Spinal cord (tissue), 10 donors: ENCODE measurements at places on chromosomes 2 and 18.

DNA sequence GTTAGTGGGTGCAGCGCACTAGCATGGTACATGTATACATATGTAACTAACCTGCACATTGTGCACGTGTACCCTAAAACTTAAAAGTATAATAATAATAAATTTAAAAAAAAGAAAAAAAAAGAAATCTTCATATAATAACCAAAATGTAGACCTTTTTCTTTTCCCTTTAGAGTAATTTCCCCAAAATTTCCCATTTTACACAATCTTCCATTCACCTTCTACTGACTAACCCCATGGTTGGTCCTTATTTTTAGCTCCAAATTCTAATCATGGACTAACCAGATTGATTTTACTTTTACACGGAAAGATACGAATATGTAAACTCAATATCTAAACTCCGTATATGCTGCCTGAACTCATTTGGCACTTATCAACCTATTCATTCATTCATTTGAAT is 7.7 kb downstream of the KCTD18 start:
- no peak for DNase-seq

- DNase-seq: no peak
Observed at GRCh38 chr2:134443814-134444480, 190.1 kb downstream of the MGAT5 start.

DNA sequence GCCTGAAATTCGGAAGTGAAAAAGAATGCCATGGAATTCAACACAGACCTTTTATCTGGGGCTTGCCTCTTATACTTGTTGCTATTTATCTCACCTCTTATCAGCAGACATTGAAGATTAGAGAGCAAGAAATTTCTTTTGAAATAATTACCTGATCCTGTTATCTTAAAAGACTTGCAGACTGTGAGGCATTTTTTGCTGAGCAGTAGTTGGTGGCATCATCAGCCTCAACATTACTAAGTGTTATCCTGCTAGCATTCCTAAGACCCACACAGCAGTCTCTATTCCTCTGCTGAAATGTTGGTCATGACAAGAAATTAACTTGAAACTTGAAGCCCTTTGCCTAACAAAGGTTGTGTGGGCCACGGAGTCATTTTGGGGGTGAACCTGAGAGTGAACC is 186.5 kb downstream of the TRIB2 start:
- DNase-seq: no peak

GRCh38 chr2:113174376-113174750 is 592 bp downstream of the PSD4 start:
- DNase-seq: no peak

- DNase-seq: no peak
Observed at GRCh38 chr18:67514901-67515540, 1.5 kb downstream of the DSEL start.

DNA sequence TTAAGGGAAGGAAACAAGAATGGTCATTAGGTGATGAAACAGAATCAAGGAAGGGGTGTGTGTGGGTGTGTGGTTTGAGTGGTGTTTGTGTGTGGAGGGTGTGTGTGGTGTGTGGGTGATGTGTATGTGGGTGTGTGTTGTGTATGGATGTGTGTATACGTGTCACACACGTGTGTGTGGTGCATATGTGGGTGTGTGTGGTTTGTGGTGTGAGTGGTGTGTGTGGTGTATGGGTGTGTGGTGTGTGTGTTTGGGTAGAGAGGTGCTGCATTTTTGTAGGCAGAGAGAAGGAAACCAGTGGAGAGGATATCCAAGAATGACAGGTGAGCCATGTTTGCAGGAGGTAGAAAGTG is 1.1 kb upstream of the CEP192 start:
- no peak for DNase-seq

DNA sequence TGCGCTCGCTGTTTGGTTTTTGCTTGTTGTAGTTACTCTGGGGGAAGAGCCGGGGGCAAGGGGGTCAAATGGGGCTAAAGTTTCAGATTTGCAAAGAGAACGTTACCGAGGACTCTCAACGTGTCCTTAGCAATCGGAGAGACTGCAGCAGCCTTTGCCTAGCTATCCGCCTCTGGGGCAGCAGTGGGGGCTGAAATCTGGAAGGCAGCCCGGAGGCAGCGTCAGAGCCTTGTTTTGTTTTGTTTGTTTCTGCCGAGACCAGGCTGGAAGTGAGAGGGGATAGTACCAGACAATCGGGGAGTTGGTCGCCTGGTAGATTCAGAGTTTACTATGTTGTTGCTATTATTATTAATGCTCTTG is 1.2 kb downstream of the CDH20 start:
- DNase-seq: no peak

- DNase-seq: no peak
Observed at GRCh38 chr2:24262421-24262970, 87.6 kb downstream of the FAM228A start.

- no peak for DNase-seq
Observed at GRCh38 chr2:169676357-169676756, 17.8 kb downstream of the CFAP210 start.

- no peak for DNase-seq
Observed at GRCh38 chr2:55519938-55520885, 694 bp downstream of the CFAP36 start.

DNA sequence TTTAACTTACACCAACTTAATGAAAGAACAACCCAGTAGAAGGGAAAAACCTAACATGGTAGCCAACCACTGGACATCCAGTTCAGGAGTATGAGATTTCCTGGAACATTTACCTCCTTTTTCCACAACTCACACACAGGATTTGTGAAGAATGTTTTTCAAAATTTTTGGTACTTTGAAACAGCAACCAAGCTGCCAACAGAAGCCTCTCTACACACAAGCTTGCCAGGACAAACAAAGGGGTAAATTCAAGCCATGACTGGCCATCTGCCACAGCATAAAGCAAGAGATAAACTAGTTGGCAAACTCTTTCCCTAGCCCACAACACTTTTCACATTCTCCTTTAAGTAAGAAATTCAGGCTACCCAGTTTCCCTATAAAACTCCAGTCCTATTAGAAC is 21.4 kb downstream of the MGAT4A start:
- no peak for DNase-seq

DNA sequence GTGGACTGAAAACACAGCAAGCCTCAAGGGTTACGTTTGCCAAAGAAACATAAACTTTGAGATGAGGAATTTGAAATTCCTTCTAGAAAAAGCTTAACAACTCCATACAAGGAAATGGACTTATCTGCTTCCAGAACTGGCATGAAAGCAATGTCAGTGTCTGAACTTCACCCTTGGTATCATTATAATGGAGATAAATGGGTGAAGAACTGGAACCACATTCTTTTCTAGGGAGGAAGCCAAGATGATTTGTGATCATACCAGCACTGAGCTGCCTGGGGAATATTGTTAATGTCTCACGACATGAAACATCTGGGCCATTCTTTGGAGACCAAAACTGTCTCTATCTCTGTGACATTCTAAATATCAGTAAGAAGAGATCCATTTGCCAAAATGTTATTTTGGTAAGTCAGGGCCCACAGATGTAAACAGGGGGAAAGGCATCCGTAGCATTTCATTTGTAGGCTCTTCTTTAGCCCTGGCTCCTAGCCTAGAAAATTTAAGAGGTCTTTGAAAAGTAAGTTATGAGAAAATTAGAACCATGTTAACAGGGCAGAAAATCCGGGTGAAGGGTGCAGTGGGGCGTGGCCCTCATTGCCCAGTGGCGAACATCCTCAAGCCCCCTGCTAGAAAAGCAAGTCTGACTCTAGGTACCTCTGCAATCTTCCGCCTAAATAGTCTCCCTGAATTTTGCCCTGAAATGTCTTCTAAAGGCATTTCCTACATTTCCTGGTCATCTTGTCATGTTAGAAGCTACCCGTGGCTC is 295.3 kb upstream of the EPAS1 start:
- DNase-seq: no peak

GRCh38 chr2:100761365-100761764 is 58.6 kb upstream of the NPAS2 start:
- no peak for DNase-seq

- no peak for DNase-seq
Observed at GRCh38 chr2:219403861-219404260, 14.3 kb upstream of the DES start.

DNA sequence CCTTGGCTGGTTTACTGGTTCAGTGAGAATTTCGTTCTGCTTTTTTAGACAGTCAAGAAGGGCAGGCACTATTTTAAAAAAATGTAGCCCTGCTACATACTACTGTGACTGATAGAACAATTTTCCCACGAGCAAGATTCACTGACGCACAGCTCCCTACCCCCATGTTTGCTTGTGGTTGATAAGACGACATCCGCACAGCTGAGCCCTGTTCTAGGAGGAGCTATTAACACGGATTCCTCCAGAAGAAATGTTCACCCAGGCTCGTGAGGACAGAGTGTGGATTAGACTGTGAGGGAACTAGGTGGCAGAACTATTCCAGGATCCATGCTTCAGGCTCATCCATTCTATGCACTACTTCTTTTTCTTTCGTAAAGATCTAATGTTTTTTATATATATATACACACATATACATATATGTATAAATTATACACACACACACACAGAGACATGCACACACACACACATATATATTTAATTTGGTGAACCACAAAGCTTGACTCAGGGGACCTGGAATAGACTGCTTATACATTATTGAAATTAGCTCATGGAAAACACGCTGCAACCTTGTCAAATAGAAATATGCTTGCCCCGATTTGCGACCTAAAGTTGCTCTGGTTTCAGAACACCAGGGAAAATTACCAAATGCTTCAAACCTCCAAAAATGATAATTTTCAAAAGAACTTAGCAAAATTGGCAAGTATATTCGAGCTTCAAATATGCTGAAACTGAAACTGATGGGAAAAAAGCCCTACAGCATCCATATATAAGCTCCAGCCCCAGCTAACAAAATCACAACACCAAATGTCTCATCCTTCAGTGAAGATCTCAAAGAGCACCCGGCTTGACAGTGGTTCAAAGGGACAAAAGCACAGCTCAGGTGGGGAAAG is 370.4 kb downstream of the SOCS6 start:
- no peak for DNase-seq

- no peak for DNase-seq
Observed at GRCh38 chr2:216234106-216234505, 125.0 kb downstream of the XRCC5 start.

DNA sequence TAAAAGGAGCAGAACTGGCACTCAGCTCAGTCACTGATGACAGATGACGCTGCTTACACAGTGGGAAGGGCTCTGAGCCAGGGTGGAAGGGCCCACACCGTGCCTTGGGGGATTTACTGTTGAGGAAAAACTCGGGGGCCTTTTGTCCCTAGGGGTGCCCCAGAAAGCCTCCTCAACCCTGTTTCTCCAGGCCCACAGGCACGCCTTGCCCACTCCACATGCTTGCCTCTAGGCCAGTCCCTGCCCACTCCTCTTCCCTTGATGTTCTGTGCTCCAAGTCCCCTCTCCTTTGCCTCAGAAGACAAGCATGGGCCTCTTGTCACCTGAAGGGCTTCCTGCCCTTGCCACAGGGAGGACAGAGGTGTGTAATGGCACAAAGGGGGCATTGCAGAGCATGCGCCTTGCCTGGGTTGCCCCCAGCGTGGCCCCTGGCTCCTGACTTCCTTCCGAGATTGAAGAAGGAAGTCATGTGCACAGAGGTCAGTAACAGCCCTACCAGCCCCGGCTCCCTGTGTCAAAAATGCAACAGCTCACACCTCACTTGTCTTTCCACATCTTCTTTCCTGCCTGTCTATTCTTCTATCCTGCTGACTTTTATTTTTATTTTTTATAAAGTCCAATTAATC is 65.1 kb downstream of the LIPG start:
- no peak for DNase-seq

- no peak for DNase-seq
Observed at GRCh38 chr2:109453371-109453995, 160.3 kb downstream of the SEPTIN10 start.

DNA sequence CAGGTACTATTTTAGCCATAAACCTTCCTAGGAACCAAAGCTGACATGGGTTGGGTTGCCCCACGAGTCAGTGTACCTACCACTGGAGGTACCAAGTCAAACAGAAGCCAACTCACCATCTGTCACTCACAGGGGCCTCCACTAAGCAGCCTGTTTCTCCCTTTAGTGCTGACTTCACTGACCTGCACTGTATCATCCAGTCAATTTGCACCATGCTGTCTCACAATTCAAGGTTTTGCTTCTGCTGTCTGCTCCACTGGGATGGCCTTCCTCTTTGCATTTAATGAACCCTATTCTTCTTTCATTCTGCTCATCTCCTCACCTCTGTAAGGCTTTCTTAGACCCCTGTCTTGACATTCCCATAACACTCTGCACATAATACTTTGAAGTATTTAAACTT is 47.2 kb downstream of the EIF2AK3 start:
- DNase-seq: no peak

DNA sequence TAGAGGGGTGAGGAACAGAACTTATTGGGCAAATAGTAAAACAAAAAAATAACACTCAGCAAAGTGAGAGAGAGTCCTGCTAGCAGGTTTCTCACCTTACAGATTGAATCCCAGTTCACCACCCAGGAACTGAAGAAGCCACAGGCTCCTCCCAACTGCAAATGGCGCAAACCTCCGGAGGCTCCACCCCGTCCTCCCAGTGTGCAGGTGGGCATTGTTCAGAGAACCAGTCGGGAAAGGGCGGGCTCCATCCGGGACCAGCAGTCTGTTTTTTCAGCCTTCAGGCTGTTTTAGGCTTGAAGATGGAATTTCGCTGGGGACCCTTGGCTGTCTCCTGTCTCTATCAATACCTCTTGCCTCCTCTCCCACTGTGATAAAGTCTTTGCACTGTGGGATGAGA is 317.5 kb downstream of the PARD3B start:
- DNase-seq: no peak

GRCh38 chr2:55771612-55772011 is 78.0 kb upstream of the PNPT1 start:
- no peak for DNase-seq

GRCh38 chr2:127407661-127408003 is 10.6 kb upstream of the PROC start:
- no peak for DNase-seq

DNA sequence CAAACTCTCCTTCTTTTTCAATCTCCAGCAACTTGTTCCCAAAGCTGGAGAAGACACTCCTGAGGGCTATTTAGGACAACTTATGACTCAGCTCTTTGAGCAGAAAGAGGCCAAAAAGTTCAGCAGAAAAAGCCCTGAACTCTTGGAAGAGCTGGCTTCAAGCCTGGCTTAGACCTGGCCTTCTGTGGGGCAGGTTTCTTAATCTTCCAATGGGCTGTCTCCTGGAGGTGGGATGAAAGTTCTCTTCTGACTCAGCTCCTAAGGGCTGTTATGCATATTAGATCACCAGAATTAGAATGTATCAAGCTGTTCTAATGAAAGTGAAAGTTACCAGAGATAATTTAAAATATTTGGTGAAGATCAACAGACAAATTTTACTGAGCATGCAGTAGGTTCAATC is 129.4 kb downstream of the RAD51AP2 start:
- DNase-seq: no peak
